ENCODE measurements at places on chromosomes 6 and 20.

DNA sequence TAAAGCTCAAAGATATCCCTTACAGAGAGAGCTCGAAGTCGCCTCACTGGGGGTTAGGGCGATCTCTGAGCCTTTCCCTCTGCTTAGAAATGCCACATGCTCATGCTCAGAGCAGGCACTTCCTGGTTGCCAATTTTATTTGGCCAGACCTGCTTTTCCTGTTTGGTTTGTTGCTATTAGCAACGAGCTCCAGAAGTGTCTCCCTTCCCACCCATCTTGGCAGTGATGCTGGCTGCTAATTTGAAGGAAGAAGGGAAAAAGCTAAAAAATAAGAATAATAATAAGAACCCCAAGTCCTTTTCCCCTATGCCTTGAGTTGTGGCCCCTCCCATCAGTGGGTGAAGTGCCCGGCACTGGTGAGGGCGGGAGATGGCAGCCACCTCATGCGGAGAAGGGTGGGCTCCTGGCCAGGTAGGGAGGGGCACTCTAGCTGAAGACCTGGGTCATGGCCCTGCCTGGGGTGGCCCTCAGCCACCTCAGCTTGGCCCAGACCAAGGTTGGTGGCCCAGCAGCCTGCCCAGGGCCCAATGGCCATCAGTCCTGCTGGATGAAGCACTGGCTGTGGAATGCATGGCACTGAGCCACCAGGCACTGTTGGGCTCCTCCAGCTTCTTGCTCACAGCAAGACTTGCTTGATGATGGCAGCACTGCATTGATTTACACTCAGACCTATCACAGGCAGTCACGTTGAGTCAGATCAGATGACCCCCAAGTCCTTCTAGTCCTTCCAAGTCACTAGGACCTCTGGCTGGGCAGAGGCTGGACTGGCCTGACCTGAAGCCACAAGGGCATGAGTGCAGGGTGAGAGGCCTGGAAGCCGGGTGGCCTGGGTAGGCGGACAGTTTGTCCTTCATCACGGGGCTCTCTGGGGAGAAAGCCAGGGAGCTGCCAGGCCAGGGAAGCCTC lies 79.0 kb downstream of the SYNJ2 start:
- DNase-seq = no peak

DNA sequence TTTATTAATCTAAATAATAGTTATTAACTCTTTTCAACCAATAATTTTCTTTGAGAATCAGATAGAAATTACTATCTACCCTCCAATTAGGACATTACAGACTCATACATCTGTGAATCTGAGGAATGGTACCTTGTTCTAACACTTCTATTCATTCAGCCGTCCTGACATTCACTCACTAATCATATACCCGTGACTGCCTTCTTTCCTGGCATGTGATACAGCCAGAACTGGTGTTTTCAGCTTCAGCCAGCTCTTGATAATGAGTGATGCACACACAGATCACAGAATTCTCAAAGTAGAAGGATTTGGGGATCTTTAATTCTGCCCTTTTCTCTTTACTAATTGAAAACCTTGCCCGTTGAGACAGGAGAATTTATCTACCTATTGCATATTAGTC lies 499.9 kb downstream of the UTRN start:
- no peak for DNase-seq

GRCh38 chr6:165686596-165687365 lies 23.7 kb upstream of the PDE10A start:
- no peak for DNase-seq

DNA sequence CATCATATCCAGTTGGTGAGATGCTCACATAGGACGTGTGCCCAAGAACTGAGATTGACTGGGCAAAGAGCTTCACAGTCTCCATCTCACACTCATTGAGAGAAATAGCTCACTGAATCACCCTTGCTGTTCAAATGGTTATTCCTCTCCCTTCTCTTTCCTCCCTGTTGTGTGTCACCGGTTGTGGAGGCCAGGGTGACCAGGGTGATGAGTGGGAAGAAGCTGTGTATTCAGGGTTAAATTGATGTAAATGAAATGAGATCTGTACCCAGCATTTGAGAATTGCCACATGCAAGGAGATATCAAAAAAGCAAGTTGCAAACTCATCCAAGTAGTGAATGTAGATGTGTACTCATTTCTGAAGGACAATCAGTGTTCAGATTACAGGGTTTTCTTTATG lies 36.6 kb upstream of the VAPB start:
- no peak for DNase-seq

DNA sequence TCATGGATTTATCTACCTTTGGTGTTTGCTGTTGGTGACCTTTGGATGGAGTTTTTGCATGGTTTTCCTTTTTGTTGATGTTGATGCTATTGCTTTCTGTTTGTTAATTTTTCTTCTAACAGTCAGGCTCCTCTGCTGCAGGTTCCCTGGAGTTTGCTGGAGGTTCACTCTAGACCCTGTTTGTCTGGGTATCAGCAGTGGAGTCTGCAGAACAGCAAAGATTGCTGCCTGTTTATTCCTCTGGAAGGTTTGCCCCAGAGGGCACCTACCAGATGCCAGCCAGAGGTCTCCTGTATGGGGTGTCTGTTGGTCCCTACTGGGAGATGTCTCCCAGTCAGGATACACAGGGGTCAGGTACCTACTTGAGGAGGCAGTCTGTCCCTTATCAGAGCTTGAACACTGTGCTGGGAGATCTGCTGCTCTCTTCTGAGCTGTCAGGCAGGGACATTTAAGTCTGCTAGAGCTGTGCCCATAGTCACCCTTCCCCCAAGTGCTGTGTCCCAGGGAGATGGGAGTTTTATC lies 9.2 kb upstream of the ZNF337 start:
- DNase-seq = no peak

- DNase-seq = no peak
These were observed 40.1 kb downstream of the PHACTR3 start for GRCh38 chr20:59644371-59644939.

DNA sequence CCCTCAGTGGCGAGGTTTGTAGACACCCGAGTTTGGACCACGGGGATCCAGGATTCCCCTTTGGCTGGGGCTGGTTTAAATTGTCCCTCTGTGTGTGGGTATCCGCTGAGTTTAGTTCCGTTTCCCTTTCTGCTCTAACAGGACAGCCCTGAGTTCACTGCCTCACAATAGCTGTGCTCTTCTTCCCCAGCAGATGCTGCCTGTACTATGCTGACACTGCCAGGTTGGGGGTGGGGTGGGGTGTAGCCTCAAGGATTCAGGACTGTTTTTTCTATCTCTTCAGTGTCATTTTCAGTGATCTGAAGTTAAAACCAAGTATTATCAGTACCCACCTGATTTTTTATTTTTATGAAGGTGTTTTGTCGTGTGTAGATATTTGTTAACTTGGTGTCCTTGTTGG lies 655.0 kb downstream of the COL12A1 start:
- no peak for DNase-seq

DNA sequence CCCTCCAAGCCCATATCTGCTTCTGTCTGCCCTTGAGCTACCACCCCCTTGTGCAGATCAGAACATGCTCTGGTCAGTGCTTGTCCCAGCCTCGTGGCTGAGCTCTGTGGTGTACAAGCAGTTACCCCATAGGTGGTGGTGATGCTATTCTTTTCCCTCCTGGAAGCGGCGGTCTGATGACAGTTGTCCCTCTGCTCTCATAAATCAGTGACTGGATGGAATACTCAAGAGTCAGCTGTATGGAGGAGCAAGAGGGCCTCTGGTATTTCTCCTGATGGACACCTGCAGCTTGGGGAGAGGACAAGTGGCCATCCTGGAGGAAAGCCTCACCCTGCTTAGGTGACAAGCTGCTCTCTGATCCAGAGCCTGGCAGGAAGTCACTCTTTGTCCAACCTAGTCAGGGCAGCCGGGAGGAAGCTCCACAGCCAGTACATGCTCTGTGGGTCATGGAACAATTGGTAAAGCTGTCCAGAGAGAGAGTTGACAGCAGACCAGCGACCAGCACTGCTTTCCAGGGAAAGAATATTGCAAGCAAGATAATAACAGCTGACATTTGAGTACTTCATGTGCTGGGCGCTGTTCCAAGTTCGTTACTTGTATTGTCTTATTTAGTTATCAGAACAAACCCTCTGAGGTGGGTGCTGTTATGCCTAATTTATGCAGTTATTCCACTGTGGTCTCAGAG lies 47.1 kb downstream of the SCAND1 start:
- no peak for DNase-seq

DNA sequence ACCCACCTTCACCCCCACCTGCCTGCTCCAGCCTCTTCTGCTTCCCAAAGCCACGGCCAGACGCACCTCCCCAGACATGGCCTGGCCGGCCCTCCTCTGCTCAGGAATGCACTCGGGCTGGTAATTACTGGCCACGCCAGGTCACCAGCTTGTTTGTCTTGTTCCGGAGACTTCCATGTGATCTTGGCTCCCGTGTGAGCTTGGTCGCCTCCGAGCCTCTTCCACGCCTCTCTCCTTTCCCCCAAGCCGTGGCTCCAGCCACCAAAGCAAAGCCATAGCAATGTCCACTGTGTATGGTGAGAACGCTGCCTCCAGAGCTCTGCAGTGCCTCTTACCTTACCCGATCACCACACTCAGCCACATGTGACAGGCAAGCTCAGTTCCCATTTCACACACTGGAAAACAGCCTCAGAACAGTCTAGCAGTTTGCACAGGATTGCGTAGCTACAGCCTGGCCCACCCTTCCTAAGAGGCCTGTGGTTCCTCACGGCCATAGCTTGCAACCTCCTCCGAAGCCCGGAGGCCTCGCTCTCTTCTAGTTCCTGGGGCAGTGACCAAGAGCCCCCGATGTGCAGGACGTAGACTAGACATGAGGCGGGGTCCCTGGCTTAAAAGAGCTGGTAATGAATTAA lies 48.1 kb upstream of the AFDN start:
- no peak for DNase-seq

DNA sequence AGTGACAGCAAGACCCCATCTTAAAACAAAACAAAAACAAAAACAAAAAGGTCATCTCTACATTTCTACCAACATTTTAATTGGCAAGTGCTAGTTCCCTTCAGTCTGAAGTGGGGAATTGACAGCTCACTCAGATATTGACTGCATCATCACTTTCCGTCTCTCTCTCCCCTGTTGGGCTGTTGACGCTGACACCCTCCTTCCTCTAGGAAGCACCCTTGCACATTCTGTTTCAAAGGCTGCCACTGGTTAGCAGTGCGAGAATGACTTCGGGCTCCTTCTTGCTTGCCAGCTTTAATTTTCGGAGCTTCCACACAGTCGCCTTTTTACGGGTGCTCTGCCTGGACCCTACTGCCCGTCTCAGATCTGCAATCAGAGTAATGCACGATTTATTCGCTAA lies 96.6 kb upstream of the INSM1 start:
- no peak for DNase-seq

DNA sequence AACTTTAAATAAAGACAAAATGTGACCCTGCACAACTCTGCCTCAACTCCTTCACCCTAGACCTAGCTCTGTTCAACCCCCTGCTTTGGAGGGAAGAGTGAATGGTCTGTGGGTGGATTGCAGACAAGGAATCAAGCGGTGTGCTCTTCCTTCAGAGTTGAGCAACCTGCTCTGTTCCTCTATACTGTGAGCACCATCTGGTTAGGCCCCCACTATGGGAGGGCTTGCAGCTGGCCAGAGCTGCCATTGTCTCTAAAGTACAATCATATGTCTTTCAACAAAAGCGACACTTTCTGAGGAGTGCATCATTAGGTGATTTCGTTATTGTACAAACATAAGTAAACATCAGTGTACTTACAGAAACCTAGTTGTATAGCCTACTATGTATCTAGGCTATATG lies 406.1 kb upstream of the MARCKS start:
- DNase-seq = no peak

DNA sequence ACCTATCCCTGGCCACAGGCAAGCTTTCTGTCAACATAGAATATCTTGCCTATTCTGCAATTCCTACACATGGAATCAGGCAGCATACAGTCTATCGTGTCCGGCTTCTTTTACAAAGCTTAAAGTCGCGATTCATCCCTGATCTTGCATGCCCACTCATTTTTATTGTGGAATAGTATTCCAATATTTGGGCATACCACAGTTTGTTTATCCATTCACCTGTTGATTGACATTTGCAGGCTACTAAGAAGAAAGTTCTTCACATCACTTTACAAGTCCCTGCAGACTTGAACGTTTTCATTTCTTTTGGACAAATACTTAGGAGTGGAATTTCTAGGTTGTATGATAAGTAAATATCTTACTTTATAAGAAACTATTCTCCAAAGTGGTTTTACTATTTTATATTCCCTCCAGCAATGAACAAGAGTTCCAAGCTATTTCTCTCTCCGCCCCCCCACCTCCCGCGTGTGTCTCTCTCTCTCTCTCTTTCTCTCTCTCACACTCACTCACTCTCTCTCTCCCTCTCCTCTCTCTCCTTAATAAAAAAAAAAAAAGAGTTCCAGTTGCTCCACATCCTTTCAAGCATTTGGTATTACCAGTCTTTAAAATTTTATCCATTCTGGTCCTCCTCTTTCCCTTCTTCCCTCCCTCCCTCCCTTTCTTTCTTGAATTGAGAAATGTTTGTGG lies 1.1 kb upstream of the PLCB1 start:
- no peak for DNase-seq

GRCh38 chr6:166592821-166593220 lies 6.3 kb upstream of the RAMACL start:
- DNase-seq = no peak

- no peak for DNase-seq
These were observed 30.2 kb downstream of the DLL1 start for GRCh38 chr6:170260686-170261085.

DNA sequence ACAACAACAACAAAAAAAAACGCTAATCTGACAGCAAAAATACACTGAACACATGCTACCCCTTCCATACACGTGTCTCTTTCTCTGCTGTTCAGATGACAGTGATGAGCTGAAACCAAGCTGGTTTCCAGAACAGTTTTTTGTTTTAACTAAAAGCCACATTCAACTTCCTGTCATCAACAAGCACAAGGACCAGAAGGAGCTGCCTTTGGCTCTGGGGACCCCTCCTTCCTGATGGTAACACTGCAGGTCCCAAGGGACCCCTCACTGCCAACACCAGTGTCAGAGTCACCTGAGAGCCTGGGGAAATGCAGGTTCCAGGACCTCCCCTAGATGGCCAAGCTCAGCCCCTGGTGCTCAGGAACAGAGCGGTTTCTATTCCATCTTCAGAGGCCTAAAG lies 6.0 kb downstream of the CST7 start:
- no peak for DNase-seq

- no peak for DNase-seq
These were observed at the start of gene HLA-DQB2 for GRCh38 chr6:32763421-32763820. HLA-DQB2 (minus strand) TSS chr6:32763532; CDS start chr6:32763470, 62 bp downstream.

Data from HAP-1 (cell line).